ENCODE measurements at places on chromosomes 6 and 20.

- DNase-seq: no peak
Observed at GRCh38 chr6:30533460-30534294, 22.6 kb downstream of the GNL1 start.

DNA sequence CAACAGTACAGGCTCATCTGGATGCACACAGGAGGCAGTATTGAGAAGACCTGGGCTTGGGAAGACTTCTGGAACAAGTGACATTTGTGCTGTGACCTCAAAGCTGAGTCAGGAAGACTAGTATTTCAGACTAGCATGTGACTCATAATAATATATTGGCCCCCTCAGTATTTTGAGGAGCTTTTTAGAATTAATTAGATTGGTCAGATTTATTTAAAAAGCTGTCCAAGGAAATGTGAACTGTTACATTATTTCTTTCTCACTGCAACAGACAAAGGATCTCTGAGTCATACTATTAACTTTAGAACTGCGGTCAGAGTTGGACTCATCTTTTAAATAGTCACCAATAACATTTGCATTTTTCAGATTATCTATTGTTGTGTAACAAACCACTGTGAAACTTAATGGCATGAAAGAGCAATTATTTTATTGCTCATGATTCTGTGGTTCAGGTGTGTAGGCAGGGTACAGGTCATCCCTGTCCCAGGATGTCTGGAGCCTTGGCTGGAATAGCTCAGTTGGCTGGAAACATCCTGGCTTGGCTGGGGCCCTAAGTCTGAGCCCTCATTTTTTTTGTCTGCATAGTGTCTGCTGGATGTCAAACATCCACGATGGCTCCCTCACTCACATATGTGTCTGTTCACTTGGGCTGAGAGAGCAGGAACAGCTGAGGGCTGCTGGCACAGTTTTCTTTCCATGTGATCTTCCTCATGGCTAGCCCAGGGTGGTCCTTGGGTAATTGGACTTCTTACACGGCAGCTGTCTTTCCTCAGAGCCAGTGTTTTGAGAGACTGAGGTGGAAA lies 46.9 kb downstream of the MAP3K4 start:
- DNase-seq: no peak

- no peak for DNase-seq
Observed at GRCh38 chr6:168404560-168404959, 36.4 kb upstream of the SMOC2 start.

DNA sequence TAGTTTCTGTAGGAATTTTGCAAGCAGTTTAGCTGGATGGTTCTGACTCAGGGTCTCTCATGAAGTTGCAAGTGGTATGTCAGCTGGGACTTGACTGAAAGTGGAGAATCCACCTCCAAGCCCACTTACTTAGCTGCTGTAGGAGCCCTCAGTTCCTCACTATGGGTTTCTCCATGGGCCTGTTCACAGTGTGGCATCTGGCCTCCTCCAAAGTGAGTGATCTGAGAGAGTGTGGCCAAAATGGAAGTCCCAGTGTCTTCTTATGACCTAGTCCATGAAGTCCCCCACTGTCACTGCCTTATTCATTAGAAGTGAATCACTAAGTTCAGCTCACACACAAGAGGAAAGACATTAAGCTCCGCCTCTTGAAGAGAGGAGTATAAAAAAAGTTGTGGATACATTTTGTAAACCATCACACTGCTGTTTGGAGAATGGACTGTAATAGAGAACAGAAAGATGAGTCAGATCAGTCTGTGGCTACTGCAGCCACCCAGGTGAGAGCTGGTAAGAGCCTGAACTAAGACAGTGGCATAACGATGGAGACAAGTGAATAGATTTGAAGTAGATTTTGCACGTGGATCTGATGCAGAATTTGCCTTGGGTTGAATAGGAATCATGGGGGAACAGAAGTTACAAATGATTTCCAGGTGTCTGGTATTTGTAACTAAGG lies 4.9 kb upstream of the NELFCD start:
- DNase-seq: no peak

DNA sequence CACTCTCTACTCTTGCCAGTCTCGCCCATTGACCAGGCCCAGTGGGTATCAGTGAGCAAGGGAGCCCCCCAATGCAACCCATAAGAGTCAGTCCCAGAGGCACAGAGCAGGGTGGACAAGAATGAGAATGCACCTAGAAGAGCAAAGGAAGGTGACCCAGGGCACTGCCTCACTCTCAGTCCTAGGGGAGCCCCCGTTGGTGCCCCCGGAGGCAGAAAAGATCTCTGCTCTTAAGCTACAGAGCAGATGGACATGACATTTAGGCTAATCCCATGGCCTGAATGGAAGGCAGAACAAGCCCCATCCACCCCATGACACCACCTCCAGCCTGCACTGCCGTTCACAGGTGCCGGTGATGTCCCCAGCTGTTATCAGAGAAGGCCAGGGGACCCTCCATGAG lies 50.7 kb upstream of the PLEKHG1 start:
- no peak for DNase-seq

DNA sequence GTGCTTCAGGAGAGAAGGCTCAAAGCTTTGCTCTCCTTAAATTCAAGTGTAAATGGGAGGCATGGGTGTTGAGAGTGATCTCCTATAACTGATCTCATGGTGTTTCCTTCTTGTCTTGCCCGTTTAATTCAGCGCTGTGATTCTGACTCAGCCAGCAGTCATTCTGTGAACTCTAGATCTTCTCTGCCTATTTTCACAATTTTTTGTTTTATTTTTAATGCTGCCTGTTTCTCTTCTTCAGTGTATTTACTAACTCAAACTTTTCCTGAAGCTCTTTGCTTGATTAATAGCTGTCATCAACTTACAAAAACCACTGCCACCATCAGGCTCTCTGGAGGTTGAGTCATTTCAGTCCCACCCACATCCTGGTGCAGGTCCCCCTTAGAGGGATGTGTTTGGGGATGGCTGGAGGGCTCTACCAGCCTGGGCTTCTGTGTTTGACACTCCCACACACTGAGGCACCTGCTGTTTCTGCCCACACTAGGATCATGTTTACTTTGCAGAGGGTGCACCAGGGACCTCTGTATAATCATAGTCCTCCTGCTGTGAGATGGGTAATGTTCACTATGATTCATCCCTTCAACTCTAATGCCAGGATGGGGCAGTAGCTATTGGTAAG lies 94.0 kb downstream of the SHLD1 start:
- peak; percentile 79 for DNase-seq

- no peak for DNase-seq
Observed at GRCh38 chr6:3961581-3962215, 112.5 kb downstream of the FAM50B start.

DNA sequence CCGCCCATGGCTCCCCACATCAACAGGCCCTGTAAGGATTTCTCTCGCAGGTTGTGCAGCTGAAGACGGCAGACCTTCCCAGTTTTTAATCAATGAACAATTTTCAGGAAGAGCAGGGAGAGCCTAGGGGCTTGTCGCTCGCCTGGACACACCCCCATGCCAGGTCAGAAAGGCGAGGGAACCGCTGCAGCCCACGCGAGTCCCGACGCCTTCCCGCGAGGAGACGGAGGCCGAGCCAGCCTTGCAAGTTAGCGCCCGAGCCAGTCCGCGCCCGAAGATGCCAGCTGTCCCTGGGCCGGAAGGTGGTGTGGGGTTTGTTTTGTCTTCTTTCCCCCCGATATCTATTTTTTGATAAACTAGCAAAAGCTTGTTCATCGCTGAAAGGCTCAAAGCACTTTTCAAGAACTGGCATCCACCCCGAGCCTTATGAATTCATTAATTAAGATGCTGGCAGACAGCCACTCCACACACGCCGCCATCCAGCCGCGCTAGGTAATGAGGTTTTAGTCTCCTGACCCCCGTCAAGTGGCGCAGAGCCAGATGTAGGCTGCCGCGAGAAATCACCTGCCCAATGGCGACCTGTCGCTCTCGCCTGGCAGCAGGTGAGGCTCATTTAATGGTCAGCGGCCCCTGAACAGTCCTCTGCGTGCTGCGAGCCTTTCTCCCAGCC lies 6.6 kb downstream of the CCDC167 start:
- DNase-seq: no peak

DNA sequence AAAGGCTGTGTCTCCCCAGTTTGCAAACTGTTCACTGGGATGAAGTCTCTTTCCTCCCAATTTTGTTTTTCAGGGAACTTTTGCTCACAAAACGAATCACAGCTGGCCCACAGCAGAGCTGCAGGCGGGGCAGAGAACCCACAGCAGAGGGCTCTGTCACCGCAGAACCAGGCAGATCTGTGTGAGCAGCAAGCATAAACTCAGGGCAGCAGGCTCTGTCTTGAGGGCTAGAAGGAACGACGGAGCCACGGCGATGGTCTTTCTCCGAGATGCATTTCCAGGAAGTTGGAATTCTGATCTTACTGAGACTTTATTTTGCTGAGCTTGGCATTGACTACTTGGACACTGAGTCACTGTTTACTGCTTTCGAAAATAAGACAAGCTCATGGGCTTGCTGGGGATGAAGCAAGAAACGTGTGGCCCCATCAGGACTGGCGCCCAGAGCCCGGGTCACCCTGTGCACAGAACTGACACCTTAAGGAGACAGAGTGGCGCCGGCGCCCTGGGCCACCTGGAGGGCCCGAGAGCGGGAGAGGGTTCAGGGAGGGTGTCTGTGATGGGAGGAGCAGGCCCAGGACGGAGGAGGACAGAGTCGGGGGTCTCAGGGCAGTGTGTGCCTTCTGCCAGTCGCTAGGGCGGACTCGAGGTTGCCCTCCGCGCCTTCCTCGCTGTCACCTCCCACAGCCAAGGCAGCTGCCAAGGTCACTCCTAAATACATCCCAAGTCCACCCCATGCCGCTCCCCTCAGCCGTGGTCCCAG lies 106.3 kb upstream of the NXT1 start:
- DNase-seq: no peak

All from BE2C (cell line).